ENCODE measurements at places on chromosomes 12 and 14. TPM values are rescaled to one million over a fixed set of nuclear protein-coding genes. Genes with fewer than 3 reads are reported as not detected.
A peak's percentile ranks its signal among the peaks of the same experiment; 100 is the strongest.

Gene CPNE6
- total RNA-seq: not detected

DNA sequence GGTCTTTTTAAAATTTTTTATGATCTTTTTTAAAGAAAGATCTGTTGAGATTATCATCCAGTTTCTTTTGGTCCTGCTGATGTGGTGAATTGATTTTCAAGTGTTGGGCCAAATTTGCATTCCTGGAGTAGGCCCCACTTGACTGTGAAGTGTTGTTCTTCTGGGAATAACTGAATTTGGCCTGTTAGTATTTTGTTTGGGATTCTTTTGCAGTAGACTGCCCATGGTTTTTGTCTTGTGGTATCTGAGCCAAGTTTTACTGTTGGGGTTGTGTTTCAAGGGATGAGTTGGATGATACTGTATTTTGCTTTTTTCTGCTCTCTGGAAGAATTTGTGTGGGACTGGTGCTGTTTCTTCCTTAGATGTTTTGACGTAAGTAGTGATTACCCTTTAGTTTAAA, 4.0 kb upstream of the SYCP3 start:
- no peaks in the 10 kb centered on the region for H3K27me3 ChIP-seq
- peaks cover 60% of the 10 kb centered on the region for H3K36me3 ChIP-seq
- no peak for DNase-seq

DNA sequence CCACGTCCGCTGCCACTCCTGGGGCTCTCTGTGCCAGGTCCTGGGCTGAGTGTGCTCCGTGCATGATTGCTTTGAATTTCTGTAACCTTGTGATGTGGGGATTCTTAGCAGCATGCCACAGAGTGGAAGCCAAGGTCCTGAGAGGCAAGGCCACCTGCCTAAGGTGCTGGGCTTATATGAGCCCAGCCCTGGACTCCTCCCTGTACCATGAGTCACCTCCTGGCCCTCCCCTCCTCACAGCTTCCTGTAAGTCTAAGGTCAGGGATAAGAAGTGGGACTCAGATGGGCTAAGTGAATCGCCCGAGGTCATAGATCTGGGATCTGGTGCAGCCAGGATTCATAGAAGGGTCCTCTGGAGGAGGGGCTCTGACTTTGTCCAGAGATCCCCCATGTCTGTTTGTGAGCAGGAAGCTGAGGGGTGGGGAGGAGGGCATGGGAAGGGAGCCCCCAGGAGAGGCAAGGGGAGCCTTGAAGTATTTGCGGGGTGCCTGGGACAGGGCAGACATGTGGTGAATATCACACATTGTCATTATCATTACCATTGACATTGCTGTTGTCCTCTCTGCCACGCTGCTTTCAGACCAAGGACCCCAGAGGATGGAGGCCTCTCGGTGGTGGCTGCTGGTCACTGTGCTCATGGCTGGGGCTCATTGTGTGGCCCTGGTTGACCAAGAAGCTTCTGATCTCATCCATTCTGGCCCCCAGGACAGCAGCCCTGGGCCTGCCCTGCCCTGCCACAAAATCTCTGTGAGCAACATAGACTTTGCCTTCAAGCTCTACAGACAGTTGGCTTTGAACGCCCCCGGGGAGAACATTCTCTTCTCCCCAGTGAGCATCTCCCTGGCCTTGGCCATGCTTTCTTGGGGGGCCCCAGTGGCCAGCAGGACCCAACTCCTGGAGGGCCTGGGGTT, 28.8 kb downstream of the SERPINA3 start:
- H3K4me1 ChIP-seq: no peaks in the 10 kb centered on the region
- peak; percentile 71 for DNase-seq
- no peaks in the 10 kb centered on the region for H3K36me3 ChIP-seq
- no peaks in the 10 kb centered on the region for H3K27me3 ChIP-seq

DNA sequence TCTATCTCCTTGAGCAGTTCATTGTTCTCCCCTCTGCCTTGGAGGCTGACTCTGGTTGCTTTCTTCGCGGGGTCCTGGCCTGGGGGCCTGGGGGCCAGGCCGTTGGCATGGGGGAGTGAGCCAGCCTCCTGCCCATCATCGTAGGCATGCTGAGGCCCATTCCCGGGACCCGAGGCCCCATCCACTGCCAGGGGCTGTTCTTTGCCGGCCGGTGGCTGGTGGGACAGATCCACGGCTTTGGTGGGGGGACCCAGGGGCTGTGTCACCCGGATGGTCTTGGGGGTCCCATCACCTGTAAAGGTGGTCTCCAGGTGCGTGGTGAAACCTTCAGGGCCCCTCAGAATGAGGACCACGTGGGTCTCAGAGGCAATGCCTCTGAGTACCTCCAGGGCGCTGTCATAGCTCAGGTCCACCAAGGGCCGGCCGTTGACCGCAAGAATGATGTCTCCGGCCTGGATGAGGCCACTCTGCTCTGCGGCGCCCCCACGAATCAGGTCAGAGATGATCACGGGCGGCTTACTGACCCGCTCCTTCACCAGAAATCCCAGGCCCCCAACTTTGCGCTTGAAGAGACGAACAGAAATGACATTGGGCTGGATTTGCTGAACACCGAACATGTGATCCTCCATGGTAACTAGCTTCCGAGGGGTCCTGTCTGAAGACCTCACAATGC, 30.8 kb downstream of the NOS1 start:
- peaks cover 15% of the 10 kb centered on the region for H3K4me1 ChIP-seq
- peaks cover 18% of the 10 kb centered on the region for H3K27me3 ChIP-seq
- no peak for DNase-seq
- no peaks in the 10 kb centered on the region for H3K36me3 ChIP-seq
- no peak overlapping the region for H3K4me3 ChIP-seq
- no peak overlapping the region for H3K27ac ChIP-seq

DNA sequence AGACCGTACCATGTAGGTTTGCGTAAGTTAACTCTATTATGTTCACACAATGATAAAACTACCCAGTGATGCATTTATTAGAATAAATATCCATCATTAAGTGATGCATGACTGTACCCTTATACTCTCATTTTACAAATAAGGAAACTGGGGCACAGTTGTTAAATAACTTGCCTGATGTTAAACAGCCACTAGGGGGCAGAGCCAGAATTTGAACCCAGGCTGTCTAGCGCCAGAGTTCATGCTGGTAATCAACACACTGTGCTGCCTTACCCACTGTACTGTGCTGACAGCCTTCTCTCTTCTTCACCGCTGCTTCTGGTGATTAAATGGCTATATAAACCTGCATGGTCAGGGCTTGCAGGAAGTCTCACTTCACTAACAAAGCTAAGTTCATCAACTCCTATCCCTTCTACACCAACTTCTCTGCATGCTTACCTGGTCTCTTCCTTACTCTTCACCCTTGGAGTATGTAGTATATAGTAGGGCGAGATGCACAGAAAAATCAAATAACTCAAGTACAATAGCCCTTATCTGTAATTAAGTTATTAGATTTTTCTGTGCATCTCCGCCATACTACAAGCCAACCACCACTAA, 43.6 kb upstream of the APPL2 start:
- H3K27me3 ChIP-seq: no peaks in the 10 kb centered on the region
- no peak overlapping the region for H3K4me3 ChIP-seq
- H3K4me1 ChIP-seq: peaks cover 11% of the 10 kb centered on the region
- no peaks in the 10 kb centered on the region for H3K36me3 ChIP-seq

- no peak overlapping the region for H3K27ac ChIP-seq
- H3K4me3 ChIP-seq: no peak overlapping the region
- H3K36me3 ChIP-seq: no peaks in the 10 kb centered on the region
Measured at GRCh38 chr12:85698937-85699336, 137.3 kb downstream of the RASSF9 start.

Gene TAS2R9
- total RNA-seq: not detected

Gene PCNX1
- 23.2 TPM for total RNA-seq

Gene RFLNA
- 0.91 TPM for total RNA-seq

DNA sequence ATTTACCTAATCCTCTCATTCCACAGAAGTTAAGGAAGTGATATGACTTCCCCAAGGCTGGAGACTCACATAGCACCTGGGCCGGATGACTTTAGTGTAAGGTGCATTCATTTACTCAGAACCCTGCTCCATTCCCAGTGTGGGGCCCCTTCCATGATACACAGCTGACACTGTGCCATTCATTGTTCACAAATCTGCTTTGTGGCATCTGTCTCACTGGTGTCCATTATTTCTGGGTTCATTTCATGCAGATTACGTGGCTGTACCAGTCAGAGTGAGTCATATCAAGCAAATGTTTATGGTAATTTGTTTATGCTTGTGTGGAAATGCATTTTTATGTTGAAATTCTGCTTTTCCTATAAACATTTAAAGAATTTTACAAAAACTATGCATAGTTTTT, 5.2 kb downstream of the ANO4 start:
- no peak overlapping the region for H3K4me3 ChIP-seq
- peaks cover 7% of the 10 kb centered on the region for H3K27me3 ChIP-seq
- H3K27ac ChIP-seq: no peak overlapping the region

DNA sequence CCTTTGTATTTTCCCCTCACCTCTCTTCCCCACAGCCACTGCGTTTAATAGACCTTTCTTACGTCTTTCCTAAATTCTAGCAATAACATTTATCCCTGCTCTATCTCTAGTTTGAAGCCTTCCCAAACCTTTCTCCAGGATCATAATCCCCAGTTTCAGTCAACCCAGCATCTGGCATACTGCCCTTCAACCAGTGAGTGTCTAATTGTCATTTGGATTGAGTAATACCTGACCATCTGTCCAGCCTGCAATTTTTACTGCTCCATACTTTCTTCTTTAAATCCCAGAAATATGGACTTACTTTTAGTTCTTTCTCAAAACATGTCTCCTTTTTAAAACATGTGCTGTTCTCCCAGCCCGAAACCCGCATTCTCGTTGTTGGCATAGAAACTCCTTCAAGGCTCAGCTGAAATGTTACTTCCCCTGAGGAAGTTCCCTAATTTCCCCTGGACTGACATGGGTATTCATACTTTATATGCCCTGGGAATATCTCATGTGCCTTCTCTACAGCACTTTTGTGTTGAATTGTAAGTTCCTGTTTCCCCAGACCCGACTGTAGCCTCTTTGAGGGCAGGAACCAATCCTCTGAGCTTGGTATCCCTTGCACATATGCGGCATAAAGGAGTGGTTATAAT, 65.1 kb upstream of the ETV6 start:
- no peak for DNase-seq
- no peaks in the 10 kb centered on the region for H3K27me3 ChIP-seq
- H3K4me1 ChIP-seq: peaks cover 21% of the 10 kb centered on the region
- H3K36me3 ChIP-seq: no peaks in the 10 kb centered on the region

DNA sequence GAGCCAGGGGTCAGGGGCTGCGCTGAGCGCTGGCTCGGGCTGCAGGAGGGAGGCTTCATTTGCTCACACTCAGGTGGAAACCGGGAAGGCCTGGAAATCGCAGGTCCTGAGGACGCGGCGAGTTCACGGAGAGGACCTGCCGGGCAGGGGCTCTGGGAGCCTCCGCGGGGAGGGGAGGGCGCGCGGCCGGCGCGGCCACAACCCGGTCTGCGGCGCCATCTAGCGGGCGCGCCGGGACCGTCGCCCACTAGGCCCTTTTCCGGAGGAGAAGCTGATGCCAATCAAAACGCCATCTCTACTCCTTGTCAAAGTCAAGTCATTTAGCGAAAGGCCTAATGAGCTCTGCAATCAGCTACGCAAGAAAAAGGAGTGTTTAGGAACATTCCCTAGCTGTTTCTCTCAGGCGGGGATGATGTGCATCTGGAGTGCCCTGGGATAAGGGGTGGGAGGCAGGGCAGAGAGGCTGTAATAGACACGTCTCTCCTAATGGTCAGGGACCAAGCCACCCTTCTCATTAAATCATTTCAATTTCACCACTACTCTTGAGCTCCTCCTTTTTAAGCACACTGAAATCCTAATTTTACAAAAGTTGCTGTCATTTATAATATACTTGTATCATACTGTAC, 885.8 kb upstream of the TMEM132C start:
- no peak for DNase-seq
- H3K27me3 ChIP-seq: no peaks in the 10 kb centered on the region
- no peaks in the 10 kb centered on the region for H3K36me3 ChIP-seq
- peak overlapping the region; percentile 18 for H3K4me3 ChIP-seq
- H3K27ac ChIP-seq: no peak overlapping the region

Gene CCDC197
- not detected for total RNA-seq

- H3K36me3 ChIP-seq: no peaks in the 10 kb centered on the region
- H3K4me1 ChIP-seq: no peaks in the 10 kb centered on the region
- H3K27me3 ChIP-seq: no peaks in the 10 kb centered on the region
- H3K27ac ChIP-seq: no peak overlapping the region
- no peak overlapping the region for H3K4me3 ChIP-seq
- DNase-seq: no peak
Measured at GRCh38 chr12:63045020-63045860, 105.8 kb downstream of the AVPR1A start.

Gene NUDT14
- total RNA-seq: 22.2 TPM

DNA sequence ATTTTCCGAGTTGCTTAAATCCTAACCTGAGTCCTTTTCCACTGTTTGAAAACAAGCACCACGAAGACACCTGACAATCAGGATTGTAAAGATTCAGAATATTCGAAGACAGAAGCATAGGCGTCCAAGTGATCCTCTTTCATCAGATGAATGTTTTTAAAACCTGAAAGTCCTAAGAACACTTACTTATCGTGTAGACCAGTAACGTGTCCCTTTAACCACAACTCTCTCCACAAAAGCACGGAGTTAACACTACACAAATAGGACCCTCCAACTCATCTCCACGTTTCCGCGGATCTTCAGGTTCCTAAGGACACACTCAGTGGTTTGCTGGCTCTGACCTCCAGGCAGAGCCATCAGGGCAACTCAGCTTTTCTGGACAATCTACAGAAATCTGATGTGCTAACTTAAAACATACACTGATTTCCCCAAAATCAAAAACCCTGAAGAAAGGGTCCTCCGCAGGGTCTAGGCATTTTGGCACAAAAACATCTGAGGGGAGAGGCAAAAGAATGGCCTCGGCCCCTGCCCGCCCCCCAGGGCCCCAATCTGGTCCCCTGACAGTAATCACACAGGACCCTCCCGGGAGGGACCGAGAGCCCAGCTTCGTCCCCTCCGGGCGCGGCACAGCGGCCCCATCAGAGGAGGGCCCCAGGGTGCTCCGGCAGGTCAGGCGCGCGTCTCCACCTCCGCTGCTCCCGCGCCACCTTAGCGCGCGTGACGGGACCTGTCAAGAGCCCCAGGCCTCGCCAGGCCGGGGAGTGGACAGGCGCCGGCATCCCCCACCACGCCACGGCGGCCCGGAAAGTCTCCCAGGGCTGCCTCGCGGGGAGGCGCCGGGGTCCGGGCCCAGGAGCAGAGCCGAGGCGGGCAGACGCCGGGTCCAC, 925 bp downstream of the DICER1 start:
- DNase-seq: peak; percentile 67
- H3K4me1 ChIP-seq: peaks cover 48% of the 10 kb centered on the region
- H3K27ac ChIP-seq: peak overlapping the region; percentile 99
- H3K36me3 ChIP-seq: no peaks in the 10 kb centered on the region

DNA sequence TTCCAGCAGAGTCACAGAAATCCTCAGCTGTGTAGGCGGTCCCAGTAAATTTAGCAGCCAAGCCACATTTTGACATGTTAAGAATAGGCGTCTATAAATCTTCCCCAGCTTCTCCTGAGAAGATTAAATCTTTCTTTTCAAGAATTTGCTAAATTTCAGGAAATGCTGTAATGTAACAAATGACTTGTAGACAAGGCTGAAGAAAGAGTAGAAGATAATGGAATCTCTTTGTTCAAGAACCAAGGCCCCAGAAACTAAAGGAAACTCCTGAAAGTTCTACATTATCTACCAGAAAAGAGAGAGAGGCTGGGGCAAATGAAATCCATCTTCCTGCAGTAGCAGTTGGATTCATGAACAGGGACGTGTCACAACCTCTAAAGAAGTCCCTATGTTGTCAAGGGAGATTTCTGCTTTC, 760.3 kb downstream of the NOVA1 start:
- no peaks in the 10 kb centered on the region for H3K4me1 ChIP-seq
- H3K27me3 ChIP-seq: no peaks in the 10 kb centered on the region
- DNase-seq: no peak
- no peak overlapping the region for H3K4me3 ChIP-seq

Gene CLEC1B
- not detected for total RNA-seq

GRCh38 chr14:39469094-39469710, 37.0 kb upstream of the FBXO33 start:
- H3K27ac ChIP-seq: no peak overlapping the region
- no peak for DNase-seq
- H3K36me3 ChIP-seq: no peaks in the 10 kb centered on the region
- H3K4me1 ChIP-seq: no peaks in the 10 kb centered on the region
- H3K4me3 ChIP-seq: no peak overlapping the region

Gene LRP10
- total RNA-seq: 157 TPM
